Activated CD4-positive, alpha-beta T cell treated with anti-CD3 and anti-CD28 coated beads, Interleukin-2, amount 50 U/mL, for 16 hours (primary cell): ENCODE measurements at places on chromosomes 6 and 20.

DNA sequence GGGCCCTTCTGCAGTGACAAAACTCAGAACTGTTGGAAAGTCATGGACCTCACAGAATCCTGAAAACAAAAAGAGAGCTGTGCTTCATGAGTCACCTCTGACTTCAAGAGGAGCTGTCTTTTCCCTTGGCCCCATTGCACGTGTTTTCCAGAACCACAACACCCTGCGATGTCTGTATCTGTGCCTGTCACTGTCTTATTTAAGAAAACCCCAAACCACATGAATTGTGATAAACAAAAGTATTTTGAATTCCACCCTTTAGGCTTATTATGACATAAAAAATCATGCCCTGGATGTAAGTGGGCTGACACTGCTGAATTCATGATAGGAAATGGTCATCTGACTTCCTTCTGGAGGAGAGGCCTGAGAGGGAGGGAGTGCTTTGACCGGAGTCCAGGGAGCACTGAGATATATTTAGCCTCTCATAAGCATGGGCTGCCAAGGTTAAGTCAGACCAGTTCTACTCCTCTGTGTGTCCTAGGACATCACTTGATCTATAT lies 96.4 kb upstream of the DUSP22 start:
- no peak for DNase-seq

- DNase-seq: peak; percentile 60
Measured at GRCh38 chr6:1604158-1605003, 5.3 kb upstream of the FOXC1 start.

GRCh38 chr6:99424022-99424421 lies 1.1 kb downstream of the PNISR start:
- no peak for DNase-seq

DNA sequence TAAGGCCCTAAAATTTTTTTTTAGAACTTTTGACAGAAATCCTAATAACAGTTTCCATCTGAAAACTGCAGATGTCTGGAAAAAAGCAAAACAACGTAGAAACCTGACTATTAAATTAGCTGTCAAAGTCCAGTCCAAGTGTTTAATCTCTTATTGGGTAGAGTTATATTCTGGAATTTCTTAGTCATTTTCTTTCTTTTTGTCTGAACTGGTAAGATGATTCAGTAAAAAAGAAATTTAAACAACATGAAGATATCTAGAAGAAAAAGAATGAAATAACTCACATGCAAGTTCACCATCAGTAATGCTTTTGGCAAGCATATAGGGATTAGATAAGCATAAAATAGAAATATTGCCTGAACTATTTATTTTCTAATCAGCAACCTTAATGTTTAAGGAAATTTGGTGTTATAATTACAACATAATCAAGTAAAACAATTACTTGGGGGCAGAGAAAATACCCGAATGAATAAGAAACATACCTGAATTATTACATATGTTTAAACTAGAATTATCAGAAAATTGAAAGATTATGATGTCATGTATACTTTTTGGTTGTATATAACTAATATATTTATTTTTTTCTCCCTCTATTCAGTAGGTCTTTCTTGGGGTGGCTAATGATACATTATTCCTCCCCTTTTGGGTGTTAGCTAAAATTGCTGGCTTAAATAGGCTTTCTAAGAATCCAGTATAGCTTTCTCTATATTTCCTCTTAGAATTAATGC lies 51.1 kb downstream of the FAM83B start:
- no peak for DNase-seq

- no peak for DNase-seq
Measured at GRCh38 chr20:12156252-12156651, 238.6 kb downstream of the BTBD3 start.

DNA sequence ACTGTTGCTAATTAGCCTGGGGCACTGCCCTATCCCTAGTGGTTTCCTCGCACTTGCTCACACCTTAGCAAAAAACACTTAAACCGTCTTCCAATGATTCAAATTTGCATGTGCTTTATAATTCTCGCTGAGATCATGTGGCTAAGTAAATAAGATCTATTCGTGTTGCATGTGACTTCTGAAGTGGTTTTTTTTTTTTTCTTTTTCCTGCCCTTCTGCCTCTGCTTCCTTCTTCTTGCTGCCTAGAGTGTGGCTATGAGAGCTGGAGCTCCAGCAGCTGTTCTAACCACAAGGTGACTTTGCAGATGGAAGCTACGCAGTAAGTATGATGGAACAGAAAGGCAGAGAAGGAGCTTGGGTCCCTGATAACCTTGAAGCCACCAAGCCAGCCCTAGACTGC lies 36.5 kb downstream of the SULF2 start:
- no peak for DNase-seq

DNA sequence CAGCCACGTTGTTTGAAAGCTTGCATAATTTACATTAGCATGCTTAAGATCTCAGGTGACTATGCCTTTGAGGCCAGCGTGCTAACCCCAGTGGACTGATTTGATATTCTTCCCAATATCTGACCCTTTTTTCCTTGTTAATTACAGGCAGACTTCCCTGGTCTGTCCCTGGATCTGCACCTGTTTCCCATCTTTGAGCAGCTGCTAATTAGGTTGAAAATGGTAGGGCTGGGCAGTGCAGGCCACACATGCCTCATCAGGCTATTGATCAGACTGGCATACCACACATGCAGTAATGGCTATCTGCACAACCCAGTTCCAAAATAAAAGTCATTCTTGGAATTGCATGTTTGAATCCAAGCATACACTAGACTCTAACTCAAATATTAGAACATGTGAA lies 164.3 kb upstream of the TFAP2D start:
- DNase-seq: no peak

DNA sequence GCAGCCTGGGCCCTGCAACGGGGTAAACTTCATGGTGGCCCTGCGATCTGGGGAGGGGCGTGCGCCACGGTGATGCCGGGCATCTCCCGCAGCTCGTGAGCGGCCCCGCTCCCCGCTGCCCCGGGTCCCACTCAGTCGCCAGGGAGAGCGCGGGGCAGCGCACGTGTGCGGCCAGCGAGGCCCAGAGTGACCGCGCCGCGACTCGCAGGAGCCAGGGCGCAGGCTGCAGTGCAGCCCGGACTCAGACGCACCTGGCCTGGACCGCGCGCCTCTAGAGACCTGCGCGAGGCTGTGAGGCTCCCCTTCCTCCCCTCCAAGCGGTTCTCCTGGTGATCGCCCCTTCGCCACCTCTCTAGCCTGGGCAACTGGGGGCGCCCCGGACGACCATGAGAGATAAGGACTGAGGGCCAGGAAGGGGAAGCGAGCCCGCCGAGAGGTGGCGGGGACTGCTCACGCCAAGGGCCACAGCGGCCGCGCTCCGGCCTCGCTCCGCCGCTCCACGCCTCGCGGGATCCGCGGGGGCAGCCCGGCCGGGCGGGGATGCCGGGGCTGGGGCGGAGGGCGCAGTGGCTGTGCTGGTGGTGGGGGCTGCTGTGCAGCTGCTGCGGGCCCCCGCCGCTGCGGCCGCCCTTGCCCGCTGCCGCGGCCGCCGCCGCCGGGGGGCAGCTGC lies 652 bp downstream of the BMP6 start:
- no peak for DNase-seq

- no peak for DNase-seq
Measured at GRCh38 chr20:43870484-43870883, 44.2 kb upstream of the TOX2 start.

GRCh38 chr6:26554697-26555504 lies 16.7 kb downstream of the HMGN4 start:
- DNase-seq: peak; percentile 87

GRCh38 chr6:68915586-68915985 lies 280.5 kb downstream of the ADGRB3 start:
- DNase-seq: no peak

DNA sequence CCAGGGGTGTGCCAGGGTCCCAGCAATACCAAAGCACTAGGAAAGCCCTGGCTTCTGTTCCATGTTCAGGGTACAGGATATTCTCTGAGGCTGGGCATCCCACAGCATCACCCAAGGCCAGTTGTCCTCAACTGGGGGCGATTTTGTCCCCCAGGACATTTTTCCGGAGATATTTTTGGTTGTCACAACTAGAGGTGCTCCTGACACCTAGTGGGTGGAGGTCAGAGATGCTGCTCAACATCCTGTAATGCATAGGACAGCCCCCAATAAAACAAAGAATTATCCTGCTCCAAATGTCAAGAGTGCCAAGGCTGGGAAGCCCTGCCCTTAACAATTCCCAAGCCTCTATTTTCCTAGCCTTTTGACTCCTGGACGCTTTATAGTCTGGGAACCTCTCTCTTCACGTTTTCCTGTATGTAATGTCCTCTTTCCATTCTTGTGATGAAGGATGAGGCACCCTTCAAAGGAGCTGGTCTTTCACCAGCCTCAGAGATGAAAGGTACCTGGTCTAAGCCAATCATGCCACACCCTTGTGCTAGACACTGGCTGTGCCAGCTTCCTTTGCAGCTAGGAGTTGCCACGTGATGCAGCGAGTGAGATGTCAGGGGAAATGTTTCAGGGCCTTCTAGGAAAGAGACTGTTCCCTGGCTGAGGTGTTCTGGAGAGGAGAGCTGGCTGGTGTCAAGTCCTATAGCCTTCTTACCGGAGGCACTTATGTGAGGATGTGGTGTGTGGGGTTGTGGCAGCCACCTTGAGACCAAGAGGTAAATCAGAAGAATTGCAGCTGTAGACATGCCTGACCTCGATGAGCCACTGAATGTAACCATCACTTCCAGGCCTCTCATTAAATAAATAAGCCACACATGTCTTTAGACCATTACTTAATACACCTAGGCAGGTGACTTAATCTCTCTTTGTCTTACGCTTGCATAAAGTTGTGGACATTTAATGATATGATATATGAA lies 23.4 kb upstream of the KCNG1 start:
- DNase-seq: no peak
